ENCODE measurements at places on chromosomes 2 and 18.

- no peak for DNase-seq
Measured at GRCh38 chr2:211344289-211344688, 787.9 kb downstream of the CPS1 start.

- DNase-seq = no peak
Measured at GRCh38 chr2:156023229-156023869, 309.2 kb downstream of the NR4A2 start.

GRCh38 chr2:162021516-162022058 lies 52.4 kb downstream of the DPP4 start:
- no peak for DNase-seq

- no peak for DNase-seq
Measured at GRCh38 chr2:181430406-181431118, 26.6 kb upstream of the ITGA4 start.

DNA sequence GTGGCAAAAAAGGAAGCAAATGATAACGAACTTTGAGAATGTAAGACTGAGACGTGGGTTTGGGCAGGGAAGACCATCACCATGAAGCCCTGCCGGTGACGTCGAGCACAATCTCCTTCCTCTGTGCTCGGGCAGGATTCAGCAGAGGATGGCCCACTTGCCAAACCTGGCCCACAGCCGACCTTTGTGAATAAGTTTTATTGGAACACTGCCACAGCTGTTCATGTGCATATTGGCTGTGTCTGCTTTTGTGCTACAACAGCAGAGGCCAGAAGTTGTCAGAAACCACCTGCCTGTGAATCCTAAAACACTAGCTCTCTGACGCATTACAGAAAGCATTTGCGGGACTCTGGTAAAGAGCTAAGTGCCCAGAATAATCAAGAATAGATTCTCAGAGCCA lies 223.9 kb downstream of the MYT1L start:
- no peak for DNase-seq

- DNase-seq = no peak
Measured at GRCh38 chr2:197613509-197613987, 61.8 kb downstream of the RFTN2 start.

GRCh38 chr2:33436083-33436482 lies 40.4 kb upstream of the RASGRP3 start:
- no peak for DNase-seq

- no peak for DNase-seq
Measured at GRCh38 chr18:73545472-73545871, 602.2 kb downstream of the FBXO15 start.

All from posterior cingulate gyrus (tissue), 11 donors.